ENCODE measurements at places on chromosomes 16 and 17.

GRCh38 chr16:28108590-28109247 lies 45.2 kb upstream of the GSG1L start:
- no peak for DNase-seq

DNA sequence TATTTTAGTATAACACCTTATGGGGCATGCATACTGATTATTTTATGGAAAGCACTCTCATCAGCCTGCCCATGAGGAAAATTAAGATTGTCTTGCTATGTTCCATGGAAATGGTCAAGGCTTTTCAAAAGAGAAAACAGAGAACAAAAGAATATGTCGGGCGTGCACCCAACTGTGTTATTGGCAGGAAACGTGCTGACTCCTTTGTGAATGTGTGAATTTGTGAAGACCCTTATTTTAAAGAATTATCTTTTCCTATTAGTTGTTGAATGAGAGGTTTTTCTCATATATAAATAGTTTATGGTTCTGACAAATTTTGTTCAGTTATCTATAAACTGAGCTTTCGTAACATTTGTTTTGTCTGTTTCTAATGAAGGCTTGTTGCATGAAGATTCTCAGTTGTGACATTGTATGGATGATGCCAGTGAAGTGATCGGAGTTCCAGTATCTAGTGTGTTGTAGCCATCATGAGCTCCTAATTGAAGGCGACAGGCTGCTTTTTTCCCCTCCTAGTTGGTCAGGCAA lies 180.0 kb downstream of the BCAS3 start:
- no peak for DNase-seq

DNA sequence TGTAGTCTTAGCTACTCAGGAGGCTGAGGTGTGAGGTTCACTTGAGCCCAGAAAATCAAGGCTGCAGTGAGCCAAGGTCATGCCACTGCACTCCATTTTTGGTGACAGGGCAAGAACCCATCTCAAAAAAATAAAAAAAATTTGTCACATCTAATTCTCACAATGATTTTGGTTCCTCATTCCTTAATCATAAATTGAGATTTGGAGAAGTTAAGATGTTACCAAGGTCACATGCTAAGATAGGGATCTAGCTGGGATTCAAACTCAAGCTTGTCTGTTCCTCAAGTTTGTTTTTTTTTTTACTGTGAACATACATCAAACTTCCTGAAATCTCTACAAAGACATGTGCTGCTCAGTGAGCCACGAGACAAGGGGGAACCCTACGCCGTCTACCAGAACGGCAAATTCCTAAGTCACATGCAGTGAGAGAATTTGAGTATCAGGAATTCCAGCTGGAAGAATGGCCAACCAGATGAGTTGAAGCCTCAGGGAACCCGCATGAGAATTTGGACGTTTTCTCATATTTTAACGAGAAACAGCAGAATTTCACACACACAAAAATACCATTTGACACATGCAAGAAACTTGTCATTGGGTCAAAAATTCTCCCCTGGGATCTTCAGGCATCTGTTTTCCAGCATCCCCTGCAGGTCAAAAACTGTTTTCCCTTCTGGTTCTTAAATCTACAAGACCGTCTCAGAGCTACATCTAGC lies 414.1 kb upstream of the GOT2 start:
- DNase-seq, result peak; percentile 48

- DNase-seq, result peak; percentile 48
These were observed 907 bp upstream of the ESRP2 start for GRCh38 chr16:68236826-68237242.

- DNase-seq, result no peak
These were observed 124.5 kb downstream of the ZNF778 start for GRCh38 chr16:89341697-89342694.

DNA sequence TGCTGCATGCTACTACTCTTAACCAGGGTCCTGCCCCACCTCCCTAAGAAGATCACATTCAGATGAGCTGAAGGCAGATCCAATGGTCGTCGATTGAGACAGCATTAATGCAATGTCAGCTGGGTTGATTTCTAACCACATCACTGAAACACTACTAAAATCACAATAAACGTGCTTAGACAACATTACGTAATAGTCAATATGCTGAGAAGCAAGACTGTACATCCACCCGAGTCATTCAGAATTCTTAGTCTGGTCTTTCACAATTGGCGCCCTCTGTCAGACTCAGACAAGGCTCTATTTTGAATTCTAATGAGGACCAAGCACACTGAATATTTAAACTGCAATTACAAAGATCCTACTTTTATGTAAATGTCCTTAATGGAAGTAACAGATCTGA lies 205.2 kb downstream of the STX8 start:
- DNase-seq, result no peak

DNA sequence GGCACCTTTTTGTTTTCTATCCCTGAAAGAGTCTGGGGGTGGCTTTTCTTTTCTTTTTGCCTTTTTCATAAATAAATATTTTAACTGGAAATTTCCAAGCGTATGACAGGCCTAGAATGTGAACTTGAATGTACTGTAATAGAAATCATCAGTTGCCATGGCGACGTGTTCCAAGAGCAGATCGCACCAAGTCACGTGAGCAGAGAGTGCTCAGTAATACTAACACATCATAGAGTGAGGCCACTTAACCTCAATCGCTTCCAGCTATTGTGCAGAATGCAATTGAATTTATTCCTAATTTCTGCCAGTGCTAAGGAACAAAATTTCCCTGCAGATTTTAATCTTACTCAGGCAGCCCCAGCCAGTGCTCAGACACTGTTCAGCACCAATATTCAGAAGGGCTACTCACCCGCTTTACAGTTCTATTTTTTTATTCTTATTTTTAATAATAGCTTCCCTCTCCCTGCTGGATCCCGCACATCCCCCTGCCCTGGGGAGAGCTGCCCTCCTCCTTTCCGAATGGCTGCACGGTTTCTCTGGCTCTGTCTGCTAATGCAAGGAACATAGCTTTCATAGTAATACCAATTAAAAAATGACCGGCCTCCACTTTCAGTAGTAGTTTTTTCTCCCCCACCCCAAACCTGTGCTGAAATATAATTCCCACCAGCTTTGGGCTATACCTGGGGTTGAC lies 26.2 kb upstream of the PMFBP1 start:
- DNase-seq, result peak; percentile 83

DNA sequence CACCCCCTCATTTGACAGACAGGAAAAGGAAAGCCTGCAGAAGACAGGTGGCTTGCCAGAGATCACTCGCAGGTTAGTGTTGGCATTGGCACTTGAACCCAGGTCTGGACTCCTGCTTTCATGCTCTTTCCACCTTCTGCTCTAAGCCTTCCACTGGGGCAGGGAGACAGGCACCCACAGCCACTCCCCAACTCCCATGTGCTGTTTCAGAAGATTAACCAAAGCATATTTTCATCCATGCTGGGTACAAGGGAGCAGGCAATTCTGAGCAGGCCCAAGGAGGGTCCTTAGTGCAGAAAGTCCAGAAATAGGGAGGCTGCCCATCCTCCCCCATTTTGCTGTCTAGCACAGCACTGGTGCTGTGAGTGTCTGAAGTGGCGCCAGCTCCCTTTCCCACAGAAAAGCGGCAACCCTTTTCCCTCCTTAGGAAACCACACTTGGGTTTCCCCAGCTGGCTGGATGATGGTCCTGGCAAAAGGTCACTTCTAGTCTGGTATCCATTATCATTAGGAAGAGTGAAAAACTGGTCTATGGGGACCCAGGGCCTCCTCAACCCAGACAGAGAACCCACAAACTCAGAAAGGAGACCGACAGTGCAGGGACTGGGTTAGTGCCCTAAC lies 2.0 kb upstream of the CAVIN1 start:
- DNase-seq, result peak; percentile 54

- peak; percentile 83 for DNase-seq
These were observed 5.6 kb upstream of the TUBG2 start for GRCh38 chr17:42653179-42654124.

DNA sequence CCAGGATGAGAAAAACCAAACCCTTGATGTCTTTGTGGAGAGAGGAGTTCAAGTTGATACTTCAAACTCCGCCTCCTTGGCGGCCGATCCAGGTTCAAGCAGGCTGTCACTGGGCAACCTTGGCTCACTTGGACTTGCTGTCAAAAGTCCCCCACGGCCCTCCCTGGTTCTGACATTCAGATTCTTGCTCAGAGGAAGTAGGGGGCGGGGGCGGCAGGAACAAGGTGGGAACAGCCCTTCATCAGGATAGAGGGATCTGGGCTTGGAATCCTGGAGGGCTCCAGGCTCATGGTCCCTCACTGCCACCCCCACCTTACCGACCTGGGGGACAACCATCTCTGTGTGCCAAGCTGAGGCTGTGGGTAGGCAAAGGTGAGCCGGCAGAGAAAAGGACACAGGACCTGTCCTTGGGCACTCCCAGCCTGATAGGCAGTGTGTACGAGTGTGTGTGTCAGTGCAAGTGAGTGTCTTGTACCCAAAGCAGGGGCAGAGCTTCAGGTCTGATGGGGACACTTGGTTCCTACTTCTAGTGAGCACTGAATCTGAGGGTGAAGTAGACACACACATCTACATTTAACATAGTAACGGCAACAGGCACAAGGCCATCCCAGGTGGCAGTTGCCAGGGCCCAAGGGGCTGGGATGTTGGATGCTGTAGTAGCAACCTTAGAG lies 6.6 kb upstream of the TSPOAP1 start:
- DNase-seq, result no peak

GRCh38 chr17:35376245-35376644 lies 2.8 kb upstream of the SLFN11 start:
- DNase-seq, result no peak

DNA sequence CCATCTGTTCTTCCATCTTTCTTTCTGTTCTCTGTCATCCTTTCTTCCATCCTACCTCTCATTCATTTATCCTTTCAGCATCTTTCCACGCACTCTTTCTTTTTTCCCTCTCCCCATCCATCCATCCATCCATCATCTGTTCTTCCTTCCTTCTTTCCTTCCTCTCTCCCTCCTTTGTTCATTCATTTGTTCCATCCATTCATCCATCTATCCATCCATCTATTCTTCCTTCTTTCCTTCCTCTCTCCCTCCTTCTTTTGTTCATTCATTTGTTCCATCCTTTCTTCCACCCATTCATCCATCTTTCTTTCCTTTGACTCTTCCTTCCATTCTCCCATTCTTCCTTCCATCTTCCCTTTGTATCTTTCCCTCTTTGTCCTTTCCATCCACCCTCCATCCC lies 39.2 kb downstream of the ARHGAP23 start:
- no peak for DNase-seq

GRCh38 chr16:13332713-13333255 lies 431.4 kb downstream of the SHISA9 start:
- DNase-seq, result no peak

- DNase-seq, result no peak
These were observed 30.6 kb downstream of the PITPNM3 start for GRCh38 chr17:6525731-6526130.

GRCh38 chr16:62644030-62644812 lies 608.0 kb upstream of the CDH8 start:
- DNase-seq, result no peak

GRCh38 chr17:55159251-55159650 lies 105.5 kb upstream of the HLF start:
- no peak for DNase-seq

DNA sequence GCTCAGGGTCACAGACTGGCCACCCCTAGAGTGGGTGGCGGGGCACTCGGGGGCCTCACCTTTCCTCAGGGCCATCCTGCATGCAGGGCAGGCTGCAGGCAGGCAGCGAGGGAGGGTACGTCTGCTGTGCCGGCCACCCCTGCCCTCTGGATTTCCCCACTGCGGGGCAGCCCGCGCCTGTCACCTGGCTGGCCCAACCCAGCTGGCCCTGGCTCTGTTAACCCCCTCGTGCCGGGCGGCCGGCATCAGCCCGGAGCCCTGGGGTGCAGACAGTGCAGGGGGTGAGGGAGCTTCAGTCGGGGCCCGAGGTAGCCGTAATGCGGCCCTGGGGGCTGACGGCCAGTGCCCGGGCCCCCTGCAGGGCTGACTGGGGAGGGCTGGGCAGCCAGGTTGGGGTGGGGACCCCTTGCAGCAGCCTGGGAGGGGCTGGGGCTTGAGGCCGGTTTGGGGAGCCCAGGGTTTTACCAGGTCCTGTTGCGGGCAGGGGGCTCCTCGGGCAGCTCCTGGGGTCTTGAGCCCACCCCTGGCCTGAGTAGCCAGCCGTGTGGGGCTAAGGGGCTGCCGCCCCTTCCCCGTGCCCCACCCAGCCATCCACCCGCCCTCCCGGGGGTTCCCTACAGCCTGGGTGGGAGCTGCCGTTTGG lies at the start of gene IGFALS:
Gene IGFALS (minus strand): TSS at position 128 of the 643 bp plus-strand sequence. CDS start 53 bp downstream, at position 75.
- no peak for DNase-seq

GRCh38 chr17:17972126-17972951 lies at the start of the genes DRC3 and TOM1L2:
Gene DRC3 (plus strand): TSS chr17:17972862. CDS start chr17:17977599, 4,737 bp downstream.
Gene TOM1L2 (minus strand): TSS chr17:17972400. CDS start chr17:17972313, 87 bp downstream.
- DNase-seq, result peak; percentile 100

DNA sequence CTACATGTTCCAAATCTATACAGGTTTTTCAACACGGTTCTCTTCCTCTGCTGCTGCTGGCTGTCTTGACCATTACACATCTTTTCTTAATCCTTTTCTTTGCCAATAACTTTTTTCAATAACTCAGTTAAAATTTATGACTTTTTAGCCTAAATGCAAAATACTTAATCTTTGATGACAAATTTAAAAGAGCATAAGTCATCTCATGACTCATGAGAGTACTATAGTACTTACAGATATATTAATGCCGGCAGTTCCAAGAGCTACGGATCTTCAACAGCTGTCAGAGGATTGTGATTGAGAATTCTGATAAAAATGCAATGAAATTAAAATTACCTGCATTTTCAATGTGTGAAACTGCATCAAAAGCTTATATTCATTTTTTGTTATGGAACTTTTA lies 105.5 kb downstream of the KPNA2 start:
- no peak for DNase-seq

- DNase-seq, result no peak
These were observed 330.5 kb upstream of the TNRC6C start for GRCh38 chr17:77628035-77628434.

DNA sequence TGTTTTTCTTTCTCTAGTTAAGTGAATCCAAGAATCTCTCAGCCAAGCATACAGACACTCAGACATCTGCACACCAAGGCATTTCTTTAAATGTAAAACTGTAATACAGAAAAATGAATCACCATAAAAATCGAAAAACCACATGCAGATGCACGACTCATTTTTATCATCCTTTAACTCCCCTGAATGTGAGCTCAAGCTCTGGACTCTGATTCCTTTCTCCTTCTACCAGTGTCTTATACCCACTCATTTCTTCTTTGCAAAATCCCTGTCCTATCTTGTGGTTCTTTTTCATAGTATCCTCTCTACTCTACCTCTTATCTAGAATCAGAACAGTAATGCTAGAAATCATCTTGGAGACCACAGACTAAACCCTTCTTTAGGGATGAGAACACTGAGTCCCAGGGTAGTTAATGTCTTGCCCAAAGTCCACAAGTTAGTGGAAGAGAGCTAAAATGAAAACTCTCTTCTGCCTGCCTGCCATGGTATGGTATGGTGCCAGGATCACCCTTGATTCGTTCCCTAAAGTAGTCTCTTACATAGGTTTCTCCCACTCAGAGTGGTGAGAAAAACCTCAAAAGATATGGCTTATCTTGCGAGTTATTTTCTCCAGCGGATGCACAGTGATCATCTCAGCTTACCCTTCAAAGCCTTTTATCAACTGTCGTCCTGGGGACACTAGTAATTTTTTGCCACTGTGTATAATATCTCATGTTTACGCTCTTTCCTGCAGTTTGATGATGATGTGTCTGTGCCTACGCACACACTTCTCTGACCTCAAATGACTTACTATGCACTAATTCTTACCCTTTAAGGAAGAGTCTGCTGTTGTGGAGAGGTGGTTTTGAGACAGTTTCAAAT lies 30.2 kb downstream of the BRD7 start:
- no peak for DNase-seq
